ENCODE measurements at places on chromosomes 5 and 9.

DNA sequence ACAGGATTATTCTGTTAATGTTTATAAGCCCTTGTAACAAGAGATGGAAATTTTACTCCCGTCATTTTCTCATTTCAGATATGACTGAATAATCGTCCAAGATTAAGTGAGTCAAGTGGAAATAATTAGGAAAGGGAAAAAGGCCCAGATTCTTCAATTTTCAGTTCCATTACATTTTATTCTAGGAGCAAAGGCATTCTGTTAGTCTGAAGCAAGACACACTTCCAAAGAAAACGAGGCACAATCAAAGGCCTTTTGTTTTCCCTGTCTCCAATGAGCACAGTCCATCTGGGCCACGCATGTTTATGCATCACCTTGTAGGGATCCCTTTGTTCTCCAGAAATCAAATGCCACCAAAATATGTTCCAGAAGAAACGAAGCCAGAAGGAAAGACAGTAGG lies 382.9 kb upstream of the RFX3 start:
- DNase-seq, result no peak

- DNase-seq, result no peak
Measured at GRCh38 chr5:142977363-142978051, 207.3 kb downstream of the ARHGAP26 start.

- DNase-seq, result no peak
Measured at GRCh38 chr5:90379652-90380051, 29.9 kb downstream of the CETN3 start.

DNA sequence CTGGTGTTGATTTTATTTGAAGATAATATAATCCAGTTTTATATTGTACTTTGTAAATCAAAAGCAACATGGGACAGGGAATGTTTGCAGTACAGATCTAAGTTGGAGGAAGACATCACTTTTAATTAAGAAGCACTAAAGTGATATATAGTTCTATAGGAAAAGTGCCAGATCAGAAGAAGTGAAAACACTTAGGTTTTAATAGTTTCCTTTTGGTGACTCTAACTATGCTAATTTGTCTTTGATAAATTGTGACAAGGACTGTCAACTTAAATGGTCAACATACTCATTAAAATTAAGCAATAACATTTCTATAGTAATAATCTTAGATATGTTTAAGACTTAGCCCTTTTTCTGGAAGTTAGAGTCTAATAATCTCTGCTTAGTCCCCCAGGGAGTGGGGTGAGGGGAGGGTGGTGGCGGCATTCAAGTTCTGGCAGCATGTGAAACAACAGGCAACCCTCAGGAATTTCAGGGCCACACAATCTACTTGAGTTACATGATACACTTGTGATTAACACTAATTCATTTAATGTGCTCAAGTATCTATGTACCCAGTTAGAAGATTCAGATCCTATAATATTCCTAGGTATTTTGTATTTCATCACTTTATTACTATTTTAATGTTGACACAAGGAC lies 1026.5 kb downstream of the NR2F1-AS1 start:
- DNase-seq, result no peak

GRCh38 chr5:26012078-26012477 lies 1026.3 kb downstream of the CDH9 start:
- DNase-seq, result no peak

GRCh38 chr5:145495196-145495595 lies 339.9 kb downstream of the PRELID2 start:
- DNase-seq, result no peak

DNA sequence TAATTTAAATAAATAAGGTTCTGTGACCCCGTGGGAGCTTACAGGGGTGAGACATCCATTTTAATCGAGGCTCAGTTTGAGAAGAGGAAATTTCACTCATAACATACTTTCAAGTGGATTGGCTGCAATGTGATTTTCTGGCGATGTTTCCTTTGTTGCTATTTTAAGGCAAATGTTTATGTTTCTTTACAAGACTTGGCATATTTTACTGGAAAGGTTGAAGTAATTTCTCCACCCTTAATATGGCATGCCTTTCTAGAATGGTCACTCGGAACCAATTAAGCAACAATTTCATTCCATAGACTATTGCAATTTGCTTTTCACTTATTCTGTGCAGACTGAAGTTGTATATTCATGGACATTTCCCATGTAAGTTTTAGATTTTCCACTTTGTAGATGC lies 438.0 kb upstream of the WWC1 start:
- no peak for DNase-seq

- no peak for DNase-seq
Measured at GRCh38 chr9:79396168-79396567, 175.6 kb upstream of the TLE4 start.

GRCh38 chr9:131496844-131497405 lies 5.8 kb upstream of the POMT1 start:
- DNase-seq, result no peak

DNA sequence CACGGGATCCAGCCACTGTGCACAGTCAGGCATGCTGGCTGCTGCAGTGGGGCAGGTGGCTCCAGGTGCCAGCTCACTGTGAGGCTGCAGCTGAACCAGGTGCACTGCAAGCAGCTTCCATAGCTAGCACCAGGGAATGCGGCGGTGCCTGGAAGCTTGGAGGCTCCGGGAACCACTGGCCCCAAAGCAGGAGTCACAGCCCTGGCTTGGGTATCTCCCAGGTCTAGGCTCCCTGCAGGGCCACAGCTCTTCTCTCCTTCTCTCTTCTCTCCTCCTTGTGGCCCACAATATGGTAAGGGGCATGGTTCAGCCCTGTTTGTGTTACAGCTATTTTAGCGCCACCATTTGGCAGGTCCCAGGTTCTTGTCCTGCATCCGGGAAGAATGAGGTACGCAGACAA lies 6.7 kb upstream of the MTMR12 start:
- DNase-seq, result no peak

GRCh38 chr5:36417221-36417620 lies 115.5 kb upstream of the RANBP3L start:
- DNase-seq, result no peak

All from activated T-helper 1 cell treated with anti-CD3 and anti-CD28 coated beads, Interleukin-2, amount 50 U/mL, for 16 hours (primary cell).